AML-193 (cell line): ENCODE measurements at places on chromosomes 6 and 20.

GRCh38 chr20:62176866-62177265 is 6.0 kb upstream of the MTG2 start:
- DNase-seq = no peak

DNA sequence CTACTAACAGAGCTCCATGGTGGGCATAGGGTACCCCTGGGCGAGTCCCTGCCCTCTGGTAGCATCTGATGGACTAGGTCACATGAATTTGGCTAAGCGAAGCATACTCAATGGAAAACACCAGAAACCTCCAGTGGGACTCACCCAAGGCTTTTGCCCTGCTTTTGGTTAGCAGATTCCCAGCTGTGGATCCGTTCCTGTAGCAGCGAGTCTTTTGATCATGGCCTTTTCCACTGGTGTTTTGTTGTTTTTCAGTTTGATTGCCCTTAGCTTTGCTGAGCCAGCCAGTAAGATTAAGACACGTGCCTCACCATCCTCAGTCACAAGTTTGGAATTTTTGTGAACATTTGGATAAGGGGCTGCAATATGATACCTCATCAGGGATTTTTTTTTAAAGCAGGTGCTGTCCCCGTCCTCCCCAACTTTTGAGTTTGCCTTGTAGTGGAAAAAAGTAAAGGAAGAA is 8.0 kb downstream of the TNFAIP3 start:
- DNase-seq = no peak

DNA sequence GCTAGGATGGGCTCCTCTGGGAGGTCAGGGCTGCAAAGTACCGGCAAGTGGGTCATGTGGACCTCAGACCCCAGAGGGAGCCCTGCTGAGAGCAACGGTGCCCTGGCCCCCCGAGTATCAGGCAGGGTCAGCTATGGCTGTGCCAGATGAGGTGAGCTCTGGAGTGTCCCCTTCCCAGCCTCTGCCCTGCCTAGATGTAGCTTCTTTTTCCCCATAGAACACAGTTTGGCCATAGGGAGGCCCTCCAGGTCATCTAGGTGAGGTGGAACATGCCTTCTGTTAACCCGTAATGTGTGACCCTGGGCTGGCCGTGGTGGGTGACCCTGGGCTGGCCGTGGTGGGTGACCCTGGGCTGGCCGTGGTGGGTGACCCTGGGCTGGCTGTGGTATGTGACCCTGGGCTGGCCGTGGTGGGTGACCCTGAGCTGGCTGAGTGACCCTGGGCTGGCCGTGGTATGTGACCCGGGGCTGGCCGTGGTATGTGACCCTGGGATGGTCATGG is 21.2 kb upstream of the PCMTD2 start:
- DNase-seq = no peak

GRCh38 chr6:154266560-154267099 is 90.0 kb downstream of the IPCEF1 start:
- DNase-seq = no peak

DNA sequence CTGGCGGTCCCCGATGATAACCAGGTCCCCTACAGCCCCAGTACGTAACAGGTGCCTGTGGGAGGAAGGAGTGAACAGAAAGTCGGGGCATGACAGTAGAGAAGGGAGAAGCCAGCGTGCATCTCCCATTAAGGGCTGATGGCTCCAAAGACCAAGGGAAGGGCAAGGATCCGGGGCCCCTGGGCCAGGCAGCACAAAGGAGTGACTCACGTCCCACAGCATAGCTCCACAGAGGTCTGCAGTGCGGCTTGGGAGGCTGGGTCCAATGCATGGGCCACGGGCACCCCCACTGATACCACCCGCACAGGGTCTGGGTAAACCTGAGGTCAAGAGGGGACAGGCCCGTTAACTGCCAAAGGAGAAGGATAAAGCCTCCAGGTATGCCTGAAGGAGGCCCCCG is 10.3 kb downstream of the AARS2 start:
- no peak for DNase-seq

GRCh38 chr6:158634695-158635426 is 9.7 kb downstream of the DYNLT1 start:
- no peak for DNase-seq

- peak; percentile 68 for DNase-seq
These were observed 3.5 kb upstream of the EFHC1 start for GRCh38 chr6:52416629-52417151.

DNA sequence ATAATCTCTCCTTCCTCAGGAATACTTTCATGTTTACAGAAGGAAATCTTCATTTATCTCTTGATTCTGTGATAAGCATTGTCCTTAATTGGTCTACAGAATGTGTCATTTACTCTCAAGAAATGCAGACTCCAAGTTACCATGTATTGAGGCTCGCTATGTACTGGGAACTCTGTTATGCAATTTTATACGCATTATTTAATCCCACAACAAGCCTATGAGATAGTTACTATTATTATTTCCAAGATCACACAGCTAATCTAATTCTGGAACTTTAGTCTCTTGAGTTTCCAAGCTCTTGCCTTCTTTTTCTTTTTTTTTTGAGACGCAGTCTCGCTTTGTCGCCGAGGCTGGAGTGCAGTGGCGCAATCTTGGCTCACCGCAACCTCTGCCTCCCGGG is 30.0 kb upstream of the RAB23 start:
- DNase-seq = no peak

DNA sequence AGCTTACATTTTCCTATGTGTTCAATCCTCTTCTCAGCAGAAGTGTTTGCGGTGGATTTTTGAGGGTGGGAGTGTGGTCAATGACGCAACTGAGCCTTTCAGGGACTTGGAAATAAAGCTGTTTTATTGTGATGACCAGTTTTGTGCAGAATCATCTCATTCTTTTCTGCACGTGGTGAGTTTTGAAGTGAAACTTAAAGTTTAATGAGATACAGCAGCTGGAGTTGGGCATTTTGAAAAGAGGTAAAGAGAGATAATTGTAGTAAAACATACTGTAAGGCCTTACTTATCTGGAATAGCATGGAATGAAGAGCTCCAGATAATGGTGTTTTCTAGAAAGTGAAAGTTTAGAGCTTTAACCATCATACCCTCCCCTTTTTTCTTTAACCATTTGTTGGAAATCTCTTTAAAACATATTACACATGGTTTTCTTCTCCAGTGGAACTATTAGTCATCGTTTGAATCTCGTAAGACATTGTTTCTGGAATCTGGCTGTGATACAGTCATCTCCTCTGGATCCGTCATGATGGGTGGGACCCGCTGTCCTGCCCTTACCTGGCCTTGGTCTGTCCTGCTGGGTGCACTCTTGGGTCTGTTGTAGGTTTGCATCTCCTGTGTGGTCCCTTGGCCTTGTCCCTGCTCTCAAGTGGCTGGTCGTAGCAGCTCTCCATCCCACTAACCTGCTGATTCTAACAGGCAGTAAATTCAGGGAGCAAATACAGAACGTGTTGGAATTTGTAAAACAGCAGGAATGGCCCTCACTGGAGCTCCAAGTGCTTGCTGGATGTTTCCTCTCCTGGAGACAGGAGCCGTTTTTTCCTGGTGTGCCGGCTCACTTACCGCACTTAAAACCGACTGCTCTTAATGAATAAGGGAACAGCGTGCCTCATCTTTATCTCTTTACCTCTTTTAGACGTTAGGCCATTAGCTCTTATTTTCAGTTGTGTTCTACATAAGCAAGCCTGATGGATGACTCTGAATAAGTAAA is 29.8 kb downstream of the UST start:
- DNase-seq = no peak

DNA sequence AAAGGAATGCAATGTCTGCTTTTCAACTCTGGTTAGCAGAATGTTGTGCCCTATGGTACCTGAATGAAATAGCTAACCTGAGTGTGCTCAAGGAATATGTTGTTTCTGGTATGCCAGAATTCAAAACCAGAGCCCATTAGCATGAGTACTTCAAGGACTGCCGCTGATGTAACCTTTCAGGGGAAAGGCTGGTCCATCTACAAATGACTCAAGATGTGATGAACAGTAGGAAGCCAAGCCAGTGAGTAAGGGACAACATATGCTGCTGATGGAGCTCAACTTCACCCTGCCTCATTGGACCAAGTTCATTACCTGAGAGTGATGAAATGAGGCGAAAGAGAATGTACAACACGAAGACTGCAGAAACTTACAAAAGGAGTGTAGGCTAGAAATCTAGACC is 95.7 kb upstream of the BMP2 start:
- DNase-seq = no peak

DNA sequence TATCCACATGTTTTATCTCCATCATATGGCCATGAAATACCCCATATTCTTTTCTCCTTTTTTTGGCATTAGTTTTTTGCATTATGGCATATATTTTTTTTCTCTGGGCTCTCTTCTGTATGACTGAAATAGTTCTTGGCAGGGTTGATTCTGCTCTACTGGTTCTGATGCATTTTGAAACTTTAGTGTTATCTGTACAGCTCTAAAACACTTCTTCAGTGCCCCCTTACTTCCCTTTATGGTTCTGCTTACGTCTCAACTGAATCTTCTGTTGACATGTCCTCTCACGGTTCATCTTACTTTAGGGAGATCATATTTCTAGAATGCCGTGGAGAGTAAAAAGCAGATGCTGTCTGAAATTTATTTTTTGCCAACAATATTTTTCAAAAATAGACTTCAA is 23.2 kb upstream of the TXNDC5 start:
- no peak for DNase-seq

GRCh38 chr6:109955491-109955890 is 22.6 kb upstream of the GPR6 start:
- DNase-seq = no peak
